AG04450 (cell line): ENCODE measurements at places on chromosomes 13 and 19.

DNA sequence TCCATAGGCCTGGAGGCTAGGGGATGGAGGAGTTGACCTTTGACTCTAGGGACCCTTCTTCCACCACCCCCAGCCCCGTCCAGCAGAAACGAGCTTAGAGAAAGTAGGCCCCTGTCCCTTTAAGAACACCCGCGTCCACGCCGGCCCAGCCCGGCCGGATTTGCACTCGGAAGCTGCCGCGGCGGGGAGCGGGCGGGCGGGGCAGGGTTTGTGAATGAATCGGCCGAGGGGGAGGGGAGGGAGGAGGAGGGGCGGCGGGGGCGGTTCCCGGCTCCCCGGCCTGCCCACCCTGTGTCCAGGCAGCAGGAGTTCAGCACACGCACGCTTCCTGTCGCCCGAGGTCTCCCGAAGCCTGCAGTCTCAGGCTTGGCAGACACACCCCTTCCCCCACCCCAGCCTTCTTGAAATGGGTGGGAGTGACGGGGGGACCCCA lies 1.5 kb downstream of the UNC13A start:
- DNase-seq: no peak

GRCh38 chr13:47420568-47420967 lies 523.7 kb upstream of the HTR2A start:
- DNase-seq: no peak

- DNase-seq: no peak
Observed at GRCh38 chr19:35899547-35900214, 659 bp downstream of the NFKBID start.

GRCh38 chr13:80458543-80458942 lies 117.6 kb upstream of the SPRY2 start:
- DNase-seq: no peak

GRCh38 chr13:88071371-88071770 lies 400.2 kb downstream of the SLITRK5 start:
- no peak for DNase-seq

GRCh38 chr13:45310341-45311131 lies 30.4 kb downstream of the TPT1 start:
- no peak for DNase-seq

DNA sequence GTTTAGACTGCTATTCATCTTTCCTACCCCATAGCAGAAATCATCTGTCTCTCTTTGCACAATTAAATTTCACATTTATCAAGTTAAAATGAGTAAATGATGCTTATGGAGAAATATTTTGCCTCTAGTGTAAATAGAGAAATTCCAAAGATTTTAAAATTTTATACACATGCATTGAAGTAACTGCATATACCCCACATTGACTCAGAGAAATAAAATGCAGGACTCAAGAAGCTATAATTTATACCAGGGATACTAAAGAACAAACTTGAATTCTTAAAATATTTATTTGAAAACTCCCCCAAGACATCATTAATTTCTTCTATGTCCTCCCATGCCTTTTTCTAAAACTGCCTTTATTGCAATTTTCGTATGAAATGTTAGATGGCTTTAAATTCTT lies 165.8 kb downstream of the DIAPH3 start:
- no peak for DNase-seq

DNA sequence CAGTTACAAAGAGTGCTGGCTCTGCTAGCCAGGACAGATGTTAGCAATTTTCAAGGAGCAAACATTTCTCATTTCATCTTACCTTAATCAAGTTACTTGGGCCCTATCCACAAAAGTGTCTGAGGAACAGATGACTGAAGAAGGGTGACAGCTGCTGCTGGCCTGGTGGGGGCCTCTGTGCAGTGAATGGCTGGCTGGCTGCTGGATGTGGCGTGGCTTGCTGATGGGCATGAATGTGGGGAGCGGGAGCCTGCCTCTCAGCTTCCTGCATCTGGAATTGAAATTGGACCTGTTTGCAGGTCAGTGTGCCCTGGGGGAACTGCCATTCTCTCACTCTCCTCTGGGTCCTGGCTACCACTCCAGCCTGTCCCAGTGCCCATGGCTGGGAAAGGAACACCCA lies 94.7 kb downstream of the RGCC start:
- DNase-seq: no peak

DNA sequence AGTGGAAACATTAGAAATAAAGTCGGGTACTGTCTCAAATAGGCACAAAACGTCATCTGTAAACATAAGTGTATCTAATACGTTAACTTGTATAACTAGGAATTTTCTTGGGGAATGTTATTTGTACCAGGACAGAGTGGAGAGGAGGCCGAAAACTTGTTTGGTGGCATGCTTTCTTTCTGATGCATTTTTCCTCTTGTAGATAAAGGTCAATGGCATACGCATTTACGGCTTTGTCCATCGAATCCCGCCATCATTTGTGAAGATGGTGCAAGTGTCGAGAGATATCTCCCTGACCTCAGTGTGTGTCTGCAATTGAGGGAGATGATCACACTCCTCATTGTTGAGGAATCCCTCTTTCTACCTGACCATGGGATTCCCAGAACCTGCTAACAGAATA lies 4.7 kb downstream of the LGALS13 start:
- DNase-seq: no peak

DNA sequence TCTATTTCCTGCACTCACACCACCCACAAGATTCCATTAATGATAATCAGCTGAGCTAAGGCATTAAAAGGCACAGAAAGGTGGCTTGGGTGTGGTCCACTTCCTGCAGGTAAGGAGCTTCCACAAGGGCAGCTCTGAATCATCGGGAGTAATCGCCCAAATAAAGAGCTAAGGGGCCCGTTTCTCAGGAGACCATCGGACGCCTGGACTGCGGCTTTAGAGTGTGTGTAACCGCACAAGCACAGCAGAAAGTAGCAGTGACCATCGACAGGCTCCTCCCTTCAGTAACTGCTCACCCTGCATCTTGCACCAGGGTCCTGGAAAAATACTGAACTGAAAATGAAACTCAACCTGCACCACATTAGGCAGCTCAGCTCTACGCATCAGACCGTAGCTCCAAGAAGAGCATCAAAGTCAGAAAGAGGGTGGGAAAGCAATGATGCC lies 6.0 kb downstream of the STK24 start:
- no peak for DNase-seq

DNA sequence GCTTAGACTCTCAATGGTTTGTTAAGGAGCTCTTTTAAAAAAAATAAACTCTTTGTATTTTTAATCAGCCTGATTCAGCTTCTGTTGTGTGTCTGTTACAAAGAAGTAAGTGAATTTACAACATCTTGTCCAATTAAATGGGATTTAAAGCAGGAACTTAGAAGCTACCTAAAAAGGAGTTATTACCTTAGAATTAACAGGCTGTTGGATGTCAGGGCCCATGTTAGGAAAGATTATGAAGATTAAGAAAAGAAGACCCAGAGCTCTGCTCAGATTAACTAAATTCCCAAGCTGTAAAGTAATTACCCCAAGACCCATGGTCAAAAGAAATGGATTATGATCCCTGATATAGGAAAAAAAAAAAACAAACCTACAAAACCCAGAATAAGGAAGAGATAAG lies 44.1 kb upstream of the ZNF780A start:
- DNase-seq: no peak

GRCh38 chr19:14160017-14160703 lies 23.8 kb upstream of the ASF1B start:
- DNase-seq: no peak

DNA sequence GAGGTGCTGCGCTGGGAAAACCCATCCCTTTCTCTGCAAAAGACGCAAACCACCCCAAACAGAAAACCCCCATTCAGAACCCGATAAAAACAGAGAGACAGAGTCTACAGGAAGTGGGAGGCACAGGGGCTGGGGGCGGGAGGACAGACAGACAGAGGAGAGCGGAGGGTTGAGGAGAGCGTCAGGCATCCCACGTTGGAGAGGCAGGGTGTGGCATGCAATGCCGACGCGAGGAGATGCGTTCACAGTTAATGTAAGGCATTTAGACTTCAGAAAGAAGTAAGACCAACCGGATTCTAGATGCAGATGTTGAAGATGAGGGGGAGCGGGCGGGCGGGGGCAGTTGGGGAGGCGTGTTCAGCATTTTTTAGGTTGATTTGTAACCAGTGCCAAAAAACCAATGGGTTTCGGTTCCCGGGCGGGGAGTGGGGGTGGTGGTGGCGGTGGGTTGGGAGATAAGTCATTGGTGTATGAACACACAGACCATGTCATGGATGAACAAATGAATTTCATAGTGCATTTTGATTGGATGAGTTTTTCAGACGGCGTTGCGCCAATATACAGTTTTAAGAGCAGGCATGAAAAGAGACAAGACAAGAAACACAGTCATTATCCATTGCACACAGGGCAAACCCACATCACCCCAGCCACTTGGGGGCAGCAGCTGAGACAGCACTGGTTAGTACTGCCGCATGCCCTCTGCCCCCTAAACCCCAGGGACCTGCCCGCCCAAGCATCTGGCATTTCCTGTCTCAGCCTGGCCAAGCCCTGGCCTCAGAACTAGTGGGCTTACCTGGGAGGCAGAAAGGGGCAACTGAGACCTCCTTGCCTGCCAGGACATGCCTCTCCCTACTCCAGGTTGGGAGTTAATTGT lies 91.3 kb downstream of the IER2 start:
- no peak for DNase-seq

DNA sequence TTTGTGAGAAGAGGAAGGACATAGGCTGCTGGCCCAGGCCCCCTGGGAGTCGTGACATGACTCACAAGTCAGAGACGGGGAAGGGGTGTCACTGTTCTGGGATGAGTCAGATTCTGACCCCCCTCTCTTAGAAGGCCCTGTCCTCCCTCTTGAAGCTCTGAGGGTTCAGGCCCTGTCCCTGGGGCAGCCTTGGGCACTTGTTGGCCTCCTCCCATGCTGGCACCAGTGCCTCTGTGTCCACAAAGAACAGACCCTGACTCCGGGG lies 2.7 kb upstream of the CEACAM7 start:
- DNase-seq: no peak

- no peak for DNase-seq
Observed at GRCh38 chr19:49520705-49521319, 7.0 kb upstream of the RCN3 start.

- DNase-seq: no peak
Observed at GRCh38 chr19:46239193-46240024, 9.9 kb downstream of the IGFL1 start.

DNA sequence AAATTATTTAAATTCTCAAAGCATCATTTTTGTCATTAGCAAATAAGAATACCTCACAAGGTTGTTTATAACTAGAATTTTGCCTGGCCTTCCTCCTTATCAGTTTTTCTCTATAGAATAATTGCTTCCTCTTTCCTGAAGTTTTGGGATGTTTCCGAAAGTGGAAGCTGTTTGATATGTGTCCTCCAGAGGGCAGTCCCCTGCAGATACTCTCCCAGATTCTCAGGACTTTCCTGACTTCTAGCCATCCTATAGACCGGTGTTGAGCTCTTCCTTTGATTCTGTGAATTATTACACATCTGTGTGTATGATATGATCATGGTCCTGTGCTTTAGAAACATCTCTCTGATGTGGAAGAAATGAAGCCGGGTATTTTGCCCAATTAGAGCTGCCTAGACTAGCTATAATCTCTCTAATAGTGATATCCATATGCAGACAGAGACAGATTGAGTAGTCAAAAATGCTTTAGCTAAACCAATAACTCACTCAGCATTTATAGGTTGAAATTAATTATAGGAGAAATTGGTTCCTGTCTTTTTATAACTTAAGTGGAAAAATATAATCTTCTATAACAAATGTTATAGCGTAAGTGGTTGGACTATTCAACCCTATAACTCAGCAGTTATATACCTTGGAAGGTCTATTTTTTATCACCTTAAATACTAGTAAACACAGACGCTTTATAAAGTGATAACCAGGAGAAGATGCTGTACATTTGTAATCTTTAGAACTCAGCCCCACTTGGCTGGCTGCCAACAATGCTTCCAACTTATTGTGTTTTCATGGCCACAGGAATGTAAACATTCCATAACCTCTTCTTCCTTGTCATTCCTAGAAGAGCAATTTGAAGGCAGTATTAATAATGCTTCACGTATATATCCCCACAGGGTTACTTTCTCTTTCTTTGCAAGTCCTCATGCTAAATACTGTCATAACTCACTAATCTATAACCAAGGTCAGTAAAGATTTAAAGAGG lies 201.0 kb upstream of the RXFP2 start:
- DNase-seq: no peak

DNA sequence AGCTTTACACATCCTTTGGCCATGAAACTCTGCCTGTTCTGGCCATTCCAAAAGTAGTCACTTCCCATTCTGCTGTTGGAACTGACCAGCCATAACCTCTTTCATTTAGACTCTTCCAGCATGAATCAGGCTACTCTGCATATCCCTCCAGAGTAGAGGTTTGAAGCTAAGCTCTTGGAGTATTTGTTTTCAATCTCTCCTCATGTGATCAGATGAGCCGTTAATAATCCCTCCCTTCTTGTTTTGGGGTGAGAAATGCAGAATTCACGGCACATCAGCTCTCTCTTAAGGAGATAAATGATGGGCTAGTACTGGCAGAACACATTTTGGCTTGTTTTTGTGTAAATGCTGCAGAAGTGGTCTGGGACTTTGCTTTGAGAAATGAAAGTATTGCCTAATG lies 519.9 kb downstream of the PCDH17 start:
- DNase-seq: no peak

DNA sequence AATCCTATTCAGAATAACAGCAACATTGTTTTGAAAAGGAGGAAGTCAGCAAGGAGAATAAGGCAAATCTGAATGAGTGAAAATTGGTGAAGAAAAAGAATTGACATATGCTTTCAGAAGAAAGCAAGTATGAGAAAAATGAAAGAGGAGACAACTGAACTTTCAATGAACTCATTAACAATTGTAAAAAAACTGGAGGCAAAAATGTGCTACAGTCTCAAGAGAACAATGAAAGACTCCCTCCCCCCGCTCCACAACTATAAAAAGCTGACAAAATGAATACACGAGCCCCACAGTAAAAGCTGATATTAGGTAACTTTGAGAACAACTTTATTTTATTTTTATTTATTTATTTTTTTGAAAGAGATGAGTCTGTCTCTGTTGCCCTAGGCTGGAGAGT lies 373.1 kb downstream of the DIAPH3 start:
- no peak for DNase-seq

GRCh38 chr13:25608181-25608580 lies 236.4 kb downstream of the ATP8A2 start:
- DNase-seq: no peak

DNA sequence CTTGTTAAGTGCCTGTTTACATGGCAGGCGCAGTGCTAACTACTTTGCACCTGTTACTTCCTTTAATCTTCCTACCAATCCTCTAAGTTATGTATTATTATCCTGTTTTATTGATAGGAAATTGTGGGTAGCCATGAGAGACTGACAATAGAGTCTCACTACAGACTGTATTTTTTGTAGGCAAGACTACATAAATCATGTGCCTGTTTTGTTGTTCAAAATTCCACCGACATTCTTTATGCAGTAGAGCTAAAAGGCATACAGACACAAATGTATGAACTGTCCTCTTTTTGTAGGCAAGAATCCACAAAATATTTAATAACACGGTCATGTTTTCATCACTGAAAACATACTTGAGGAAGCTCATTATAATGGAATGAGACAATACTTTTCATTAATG lies 205.5 kb downstream of the NALCN start:
- DNase-seq: no peak

DNA sequence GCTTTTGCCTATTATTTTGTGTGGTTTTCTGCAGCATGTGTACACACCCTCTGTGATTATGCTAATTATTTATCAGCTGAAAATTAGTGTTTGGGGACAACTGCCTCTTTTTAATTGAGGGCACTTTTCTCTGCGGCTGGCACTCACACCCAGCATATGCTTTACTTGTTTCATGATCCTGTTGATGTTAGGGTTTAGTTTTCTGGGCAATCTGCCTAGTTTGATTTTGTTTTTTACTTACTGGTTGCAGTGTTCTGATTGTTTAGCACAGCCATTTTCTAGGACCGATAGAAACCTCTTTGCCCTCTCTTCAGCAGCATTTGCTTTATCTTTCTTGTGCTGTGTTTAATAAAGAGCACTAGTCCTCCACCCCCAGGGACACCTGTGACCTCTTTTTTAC lies 161.6 kb downstream of the PAN3 start:
- no peak for DNase-seq
